T-helper 22 cell (primary cell): ENCODE measurements at places on chromosomes 2 and 18.

DNA sequence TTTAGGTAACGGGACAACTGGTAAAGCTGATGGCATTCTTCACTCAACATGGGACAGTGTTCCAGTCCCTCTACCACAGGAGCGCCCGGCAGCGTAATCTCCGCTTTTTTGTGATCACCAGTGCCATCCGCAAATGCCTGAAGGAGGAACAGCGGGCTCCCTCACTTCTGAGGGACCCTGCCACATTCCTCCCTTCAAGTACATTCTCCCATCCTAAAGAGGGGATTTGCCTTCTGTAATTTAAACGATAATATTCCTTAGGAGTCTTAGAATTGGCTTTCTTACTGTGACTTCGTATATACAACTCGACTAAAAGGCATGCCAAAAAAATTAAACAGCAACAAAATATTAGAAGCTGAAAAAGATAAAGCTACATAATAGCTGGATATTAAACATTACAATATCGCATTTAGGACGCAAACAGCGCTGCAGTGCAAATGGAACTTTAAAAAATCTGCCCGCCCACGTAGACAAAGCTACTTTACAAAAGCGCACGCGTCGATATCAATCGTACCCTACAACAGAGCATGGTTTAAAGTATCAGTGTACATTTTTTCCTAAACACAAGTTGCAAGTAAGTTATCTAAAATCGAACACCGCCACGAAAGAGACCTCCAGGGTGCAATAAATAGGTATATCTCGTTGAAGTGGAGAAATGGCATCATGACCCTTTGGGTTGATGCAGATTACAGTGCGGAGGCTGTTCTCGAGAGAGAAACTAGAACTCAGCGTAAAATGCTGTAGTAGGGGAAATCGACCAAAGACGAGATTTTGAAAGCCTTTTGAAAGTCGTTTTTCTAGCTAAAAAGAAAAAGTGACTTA is 2.3 kb upstream of the VSNL1 start:
- no peak for DNase-seq

GRCh38 chr2:218021536-218022071 is 18.8 kb upstream of the TNS1 start:
- DNase-seq, result no peak

GRCh38 chr2:11652553-11652952 is 17.4 kb downstream of the NTSR2 start:
- DNase-seq, result no peak

DNA sequence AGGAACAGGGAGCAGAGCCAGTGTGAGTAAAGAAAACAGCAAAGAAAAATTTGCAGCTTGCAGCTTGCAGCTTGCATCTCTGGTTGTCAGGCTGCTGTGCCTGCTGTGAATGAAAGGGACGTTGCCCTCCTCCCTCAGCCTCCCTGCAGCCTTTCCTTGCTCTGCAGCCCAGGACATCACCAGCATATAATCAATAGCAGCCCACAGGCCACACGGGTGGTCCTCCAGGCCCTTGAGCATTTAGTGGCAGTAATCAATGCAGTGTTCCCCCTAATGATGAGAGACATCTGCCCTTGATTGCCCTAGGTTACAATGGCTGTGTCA is 122.2 kb upstream of the TACR1 start:
- DNase-seq, result no peak

GRCh38 chr2:68412127-68412819 is 47.2 kb downstream of the PLEK start:
- no peak for DNase-seq

DNA sequence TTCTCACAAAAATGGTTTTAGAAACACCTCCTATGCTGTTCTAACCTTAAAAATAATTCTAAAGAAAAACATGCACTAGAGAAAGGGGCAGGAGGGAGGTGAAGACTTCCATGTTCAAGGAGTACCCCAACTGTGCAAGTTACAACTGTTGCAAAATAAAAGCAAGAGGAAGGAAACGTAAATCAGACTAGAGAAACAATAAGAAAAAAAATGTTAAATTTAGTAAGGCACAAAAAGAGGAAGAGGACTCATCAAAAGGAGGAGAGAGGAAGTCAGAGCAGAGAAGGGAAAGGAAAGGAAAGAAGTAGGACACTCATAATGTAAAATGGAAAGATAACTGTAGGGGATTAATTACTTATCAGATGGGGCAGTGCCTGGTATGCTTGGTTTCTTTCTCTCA is 34.1 kb downstream of the RAPH1 start:
- no peak for DNase-seq

DNA sequence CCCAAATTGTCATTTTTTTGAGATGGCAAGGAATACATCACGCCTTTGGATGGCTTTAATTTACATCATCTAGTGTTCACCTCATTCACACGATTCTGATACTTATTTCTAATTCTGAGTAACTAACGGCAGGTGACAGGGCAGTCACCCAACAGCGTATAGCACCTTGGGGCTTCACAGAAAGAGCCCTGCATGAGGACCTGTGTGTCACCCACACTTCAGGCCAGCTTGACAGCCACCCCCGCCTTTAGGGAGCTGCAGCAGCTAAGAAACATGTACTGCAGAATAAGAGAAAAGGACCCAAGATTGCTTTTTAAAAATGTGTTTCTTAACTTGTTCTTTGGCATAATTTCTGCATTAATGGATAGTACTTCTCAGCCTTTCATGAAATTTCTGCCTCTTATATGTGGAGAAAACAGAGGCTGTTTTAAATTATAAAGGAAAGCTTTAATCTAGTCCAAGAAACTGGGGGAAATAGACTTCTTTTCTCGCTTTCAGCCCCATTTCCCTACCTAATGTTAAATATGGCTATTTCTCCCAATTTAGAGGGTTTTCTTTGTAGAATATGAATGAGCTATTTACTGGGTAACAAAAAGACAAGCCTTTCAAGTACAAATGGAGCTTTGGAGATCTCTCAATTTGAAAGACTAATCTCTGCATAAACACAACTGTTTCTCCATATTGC is 245.1 kb downstream of the LDLRAD4 start:
- no peak for DNase-seq

DNA sequence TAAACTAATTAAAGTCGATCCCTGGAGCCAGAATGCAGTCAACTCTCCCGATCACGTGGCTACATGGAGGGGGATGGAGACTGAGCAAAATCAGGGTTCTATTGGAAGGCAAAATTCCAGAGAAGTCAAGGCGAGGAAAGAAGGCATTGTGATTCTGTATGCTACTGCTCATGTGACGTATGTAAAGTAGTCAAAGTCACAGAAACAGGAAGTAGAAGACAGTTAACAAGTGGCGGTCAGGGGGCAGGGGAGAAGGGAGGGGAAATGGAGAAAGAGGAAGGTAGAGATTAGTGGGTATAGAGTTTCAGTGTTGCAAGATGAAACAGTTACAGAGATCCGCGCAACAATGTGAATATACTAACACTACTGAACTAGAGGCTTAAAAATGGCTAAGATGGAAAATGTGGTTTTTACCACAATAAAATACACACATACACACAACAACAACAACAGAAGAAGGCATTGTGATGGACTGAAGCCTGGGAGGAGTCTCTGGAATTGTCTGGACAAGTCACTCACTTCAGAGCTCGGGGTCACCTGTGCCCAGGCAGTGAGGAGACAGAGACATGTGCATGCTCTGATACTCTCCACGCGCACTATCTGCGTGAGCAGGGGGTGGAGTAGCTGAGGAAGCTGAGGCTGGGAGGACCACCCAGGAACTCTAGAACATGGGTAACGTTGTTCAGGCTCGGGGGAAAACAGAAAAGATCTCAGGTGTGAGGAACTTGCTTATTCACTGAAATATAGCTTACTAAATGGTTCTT is 89.9 kb upstream of the CDCA7 start:
- DNase-seq, result no peak

- DNase-seq, result no peak
These were observed 161.3 kb downstream of the RTP5 start for GRCh38 chr2:242030858-242031257.

DNA sequence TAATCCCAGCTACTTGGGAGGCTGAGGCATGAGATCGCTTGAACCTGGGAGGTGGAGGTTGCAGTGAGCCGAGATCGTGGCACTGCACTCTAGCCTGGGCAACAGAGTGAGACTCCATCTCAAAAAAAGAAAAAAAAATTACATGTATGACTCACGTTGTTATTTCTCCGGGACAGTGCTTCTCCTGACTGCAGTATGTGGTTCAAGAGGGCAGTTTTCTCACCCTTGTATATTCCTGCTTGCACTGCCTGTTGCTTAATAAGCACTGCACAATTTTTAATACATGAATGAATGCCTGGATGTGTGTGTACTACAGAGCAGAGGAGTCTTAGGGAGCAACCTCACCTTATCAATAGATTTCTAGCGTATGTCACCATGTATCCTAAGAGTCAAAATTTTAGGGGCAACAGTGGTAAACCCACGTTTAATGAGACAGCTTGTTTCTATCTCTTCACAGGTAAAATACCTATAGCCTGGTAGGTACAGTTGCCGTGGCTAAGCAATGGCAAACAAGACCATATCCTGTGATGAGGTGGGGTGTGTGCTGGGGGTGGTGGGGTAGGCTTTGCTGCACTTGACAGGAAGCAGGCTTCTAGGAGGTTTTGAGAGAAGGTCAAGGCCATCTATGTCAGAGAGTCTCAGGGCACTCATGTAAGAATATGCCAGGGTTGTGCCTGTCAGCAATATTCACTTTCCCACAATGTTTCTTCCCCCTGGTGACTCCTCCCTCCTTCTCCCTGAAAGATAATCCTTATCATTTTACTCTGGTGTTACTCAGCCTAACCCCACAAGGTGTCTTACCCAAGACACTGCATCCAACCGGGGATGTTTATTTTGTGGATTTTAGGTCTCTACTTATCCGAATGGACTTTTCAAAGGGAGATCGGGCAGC is 36.9 kb upstream of the MEX3C start:
- no peak for DNase-seq

DNA sequence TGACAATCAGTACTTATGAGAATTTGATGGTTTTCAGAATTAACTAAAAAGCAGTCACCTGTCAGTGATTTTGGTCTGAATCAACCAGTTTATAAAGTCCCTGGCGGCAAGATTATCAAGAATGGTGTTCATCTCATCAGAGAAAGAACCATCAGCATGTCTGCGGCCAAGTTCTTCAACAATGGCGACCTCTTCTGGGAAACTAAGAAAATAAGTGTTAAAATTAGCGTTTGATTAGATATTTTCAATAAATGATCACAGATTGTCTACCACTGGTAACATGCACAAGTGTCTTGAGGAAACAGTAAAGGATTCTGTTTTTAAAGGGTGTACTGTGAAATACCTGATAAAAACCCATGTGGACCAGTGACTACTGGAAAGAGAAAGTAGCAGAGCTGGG is 8.1 kb downstream of the GCG start:
- DNase-seq, result no peak

DNA sequence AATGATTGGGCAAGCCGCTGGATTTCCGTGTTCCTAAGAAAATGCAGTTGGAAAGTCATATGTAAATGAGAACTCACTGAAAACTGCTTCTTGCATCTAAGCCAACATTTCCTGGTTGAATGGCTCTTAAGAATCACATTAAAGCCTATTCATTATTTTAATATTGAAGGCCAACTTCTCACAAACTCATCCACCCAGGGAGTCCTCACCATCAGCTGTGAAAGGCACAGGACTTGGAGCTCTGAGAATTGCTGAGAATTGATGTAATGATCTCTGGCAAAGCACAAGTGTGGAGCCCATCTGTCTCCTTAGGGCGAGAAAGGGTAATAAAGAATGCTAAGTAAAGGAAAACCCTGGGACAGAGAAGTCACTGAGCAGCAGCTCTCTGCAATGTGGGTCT is 55.9 kb upstream of the APCDD1 start:
- DNase-seq, result no peak

- DNase-seq, result no peak
These were observed 106.1 kb downstream of the IRS1 start for GRCh38 chr2:226693521-226693920.

- no peak for DNase-seq
These were observed 125.2 kb upstream of the GAREM1 start for GRCh38 chr18:32595832-32596231.

DNA sequence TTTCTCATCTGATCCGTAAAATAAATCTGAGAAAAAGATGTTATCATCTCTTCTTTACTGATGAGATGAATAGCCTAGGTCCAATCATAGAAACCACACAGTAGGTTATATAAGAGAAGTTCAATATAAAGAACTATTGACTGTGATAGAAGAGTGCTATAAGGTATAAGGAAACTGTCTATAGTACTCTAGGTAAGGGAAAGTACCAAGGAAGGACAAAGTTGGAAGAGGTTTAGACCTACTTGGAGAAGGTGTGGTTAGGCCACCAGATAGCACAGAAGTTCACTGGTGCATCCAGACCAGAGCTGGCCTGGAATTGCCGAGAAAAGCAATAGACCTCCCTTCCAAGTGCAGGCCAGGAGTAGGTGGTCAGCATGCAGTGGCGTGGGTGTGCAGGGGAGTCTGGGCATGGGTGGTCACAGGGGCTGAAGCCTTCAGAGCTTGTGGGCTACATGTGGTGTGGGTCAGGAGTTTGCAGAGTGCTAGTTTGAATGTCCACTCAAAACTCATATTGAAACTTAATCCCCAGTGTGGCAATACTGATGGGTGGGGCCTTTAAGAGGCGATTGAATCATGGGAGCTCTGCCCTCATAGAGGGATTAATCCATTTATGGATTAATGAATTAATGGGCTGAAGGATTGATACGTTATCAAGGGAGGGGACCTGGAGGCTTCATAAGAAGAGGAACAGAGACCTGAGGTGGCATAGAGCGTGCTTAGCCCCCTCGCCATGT is 86.3 kb downstream of the ALPK2 start:
- DNase-seq, result no peak

- DNase-seq, result no peak
These were observed 190.1 kb upstream of the SP5 start for GRCh38 chr2:170524828-170525565.

- no peak for DNase-seq
These were observed 40.4 kb downstream of the RMP24 start for GRCh38 chr18:36012891-36013290.

- no peak for DNase-seq
These were observed 99.6 kb upstream of the ASB18 start for GRCh38 chr2:236363711-236364277.

- no peak for DNase-seq
These were observed 3.2 kb downstream of the TBC1D8 start for GRCh38 chr2:101147971-101148370.

DNA sequence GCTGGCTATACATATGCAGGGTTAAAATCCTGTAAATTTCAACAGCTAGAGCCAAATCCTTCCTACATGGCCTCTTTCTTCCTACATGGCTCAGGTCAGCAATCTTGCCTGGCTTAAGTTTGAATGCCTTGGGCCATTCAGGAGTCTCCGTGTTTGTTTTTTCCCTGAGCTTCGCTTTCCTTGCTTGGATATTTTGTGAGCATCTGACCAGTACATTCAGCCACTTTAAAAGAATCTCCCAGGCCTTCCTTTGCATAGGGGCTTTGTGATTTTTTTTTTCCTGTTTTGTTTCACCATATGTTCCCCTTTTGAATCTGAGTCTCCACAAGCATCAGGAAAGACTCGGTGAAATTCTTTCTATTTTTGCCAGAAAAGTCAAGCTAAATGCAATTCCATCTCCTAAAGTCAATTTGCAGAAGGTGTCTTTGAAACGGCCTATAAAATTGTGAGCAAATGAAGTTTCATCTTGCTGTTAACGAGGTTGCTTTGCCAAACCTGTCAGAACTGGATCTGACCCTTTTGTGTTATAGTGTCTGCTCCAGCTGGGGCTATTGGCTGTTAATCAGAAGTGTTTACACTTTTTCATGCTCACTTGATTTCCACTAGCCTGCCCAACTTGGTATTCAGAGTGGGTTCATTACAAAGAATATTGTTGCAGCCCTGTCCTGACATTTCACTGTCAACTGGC is 256.9 kb downstream of the DCC start:
- no peak for DNase-seq

GRCh38 chr2:199055336-199055735 is 402.4 kb downstream of the SATB2 start:
- no peak for DNase-seq
